Activated CD4-positive, alpha-beta memory T cell treated with anti-CD3 and anti-CD28 coated beads, Interleukin-2, amount 10 ng/mL, durations not matched to agents 7 days and 5 days (primary cell): ENCODE measurements at places on chromosomes 5 and 9.

DNA sequence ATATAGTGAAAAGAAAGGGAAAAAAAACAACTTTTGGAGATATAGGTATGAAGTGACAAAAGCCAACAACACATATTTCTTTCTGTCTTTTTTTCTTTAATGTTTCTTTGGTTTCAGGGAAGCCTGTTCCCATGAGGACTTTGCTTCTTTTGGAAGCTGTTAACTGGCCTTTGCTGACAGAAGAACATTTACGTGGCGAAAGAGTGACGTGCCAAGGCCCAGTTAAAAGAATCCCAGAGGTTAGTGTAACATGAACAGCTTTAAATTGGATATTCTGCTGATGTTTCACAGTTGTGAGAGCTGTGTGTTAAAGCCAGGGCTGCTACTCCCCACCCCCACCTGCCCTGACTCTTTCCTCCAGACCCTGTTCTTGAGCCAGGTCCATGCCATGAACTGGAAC is 275.9 kb downstream of the CRB2 start:
- no peak for DNase-seq

- DNase-seq = no peak
These were observed 34.0 kb downstream of the RASGEF1C start for GRCh38 chr5:180175015-180175431.

- no peak for DNase-seq
These were observed 19.3 kb upstream of the PPP2CA start for GRCh38 chr5:134245101-134245604.

DNA sequence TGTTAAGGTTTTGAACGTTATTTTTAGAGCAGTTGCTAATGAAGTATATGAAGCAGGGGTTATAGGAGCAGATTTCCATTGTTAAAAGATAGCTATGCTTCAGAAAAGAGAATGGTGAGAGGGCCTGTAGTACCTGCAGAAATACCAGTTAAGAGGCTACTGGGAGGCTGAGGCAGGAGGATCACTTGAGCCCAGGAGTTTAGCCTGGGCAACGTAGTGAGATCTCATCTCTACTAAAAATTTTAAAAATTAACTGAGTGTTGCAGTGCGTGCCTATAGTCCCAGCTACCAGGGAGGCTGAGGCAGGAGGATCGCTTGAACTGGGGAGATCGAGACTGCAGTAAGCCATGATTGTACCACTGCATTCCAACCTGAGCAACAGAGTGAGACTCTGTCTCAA is 148.8 kb downstream of the ZCCHC7 start:
- no peak for DNase-seq

DNA sequence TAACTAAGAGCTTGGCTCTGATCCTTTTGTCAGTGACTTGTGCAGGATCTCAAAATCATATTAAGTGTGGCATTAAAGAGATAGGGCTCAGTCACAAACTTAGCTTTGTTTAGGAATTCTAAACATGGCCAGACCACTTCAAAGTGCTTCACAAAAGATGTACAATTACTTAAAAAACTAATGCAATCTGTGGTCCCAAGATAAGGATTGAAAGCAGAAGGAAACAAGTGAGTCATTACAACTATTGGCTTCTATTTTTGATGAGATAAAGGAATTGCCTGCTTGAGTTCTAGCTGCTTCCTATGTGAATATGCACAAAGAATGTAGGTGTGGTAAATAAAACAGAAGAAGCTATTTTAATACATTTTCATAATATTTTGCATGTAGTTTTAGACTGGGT is 44.9 kb upstream of the SLC12A2 start:
- DNase-seq = no peak

DNA sequence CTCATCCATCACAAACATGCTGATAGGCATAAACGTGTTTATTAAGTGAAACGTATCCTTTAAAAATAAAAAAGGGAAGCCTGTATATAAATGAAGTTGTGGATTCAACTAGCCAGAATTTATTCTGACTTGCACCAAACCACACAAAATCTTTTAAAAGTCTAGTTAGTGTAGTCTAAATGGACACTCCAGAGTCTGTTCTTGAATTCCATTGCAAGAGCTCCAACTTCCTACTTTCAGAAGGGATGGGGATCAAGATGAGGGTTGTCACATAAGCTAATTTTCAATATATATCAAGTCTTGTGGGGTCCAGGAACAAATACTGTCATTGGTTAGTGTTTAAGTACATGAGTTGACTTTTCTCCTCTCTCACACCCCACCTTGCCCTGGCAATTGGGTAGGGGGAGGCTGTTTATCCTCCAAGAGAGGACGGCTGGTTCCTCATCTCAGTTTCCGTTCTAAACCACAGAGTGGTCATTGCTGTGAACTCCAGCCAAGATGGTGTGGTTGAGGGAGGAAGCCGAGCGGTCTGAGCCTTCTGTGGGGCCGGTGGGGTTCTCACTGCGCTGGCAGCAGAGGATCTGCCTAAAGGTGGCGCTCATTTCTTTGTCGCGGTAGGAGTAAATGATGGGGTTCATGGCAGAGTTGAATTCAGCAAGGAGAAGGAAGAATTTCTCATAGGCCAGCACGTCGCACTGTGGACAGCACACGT is 163.2 kb downstream of the LPAR1 start:
- no peak for DNase-seq

GRCh38 chr5:103174147-103174546 is 54.0 kb downstream of the PPIP5K2 start:
- no peak for DNase-seq

DNA sequence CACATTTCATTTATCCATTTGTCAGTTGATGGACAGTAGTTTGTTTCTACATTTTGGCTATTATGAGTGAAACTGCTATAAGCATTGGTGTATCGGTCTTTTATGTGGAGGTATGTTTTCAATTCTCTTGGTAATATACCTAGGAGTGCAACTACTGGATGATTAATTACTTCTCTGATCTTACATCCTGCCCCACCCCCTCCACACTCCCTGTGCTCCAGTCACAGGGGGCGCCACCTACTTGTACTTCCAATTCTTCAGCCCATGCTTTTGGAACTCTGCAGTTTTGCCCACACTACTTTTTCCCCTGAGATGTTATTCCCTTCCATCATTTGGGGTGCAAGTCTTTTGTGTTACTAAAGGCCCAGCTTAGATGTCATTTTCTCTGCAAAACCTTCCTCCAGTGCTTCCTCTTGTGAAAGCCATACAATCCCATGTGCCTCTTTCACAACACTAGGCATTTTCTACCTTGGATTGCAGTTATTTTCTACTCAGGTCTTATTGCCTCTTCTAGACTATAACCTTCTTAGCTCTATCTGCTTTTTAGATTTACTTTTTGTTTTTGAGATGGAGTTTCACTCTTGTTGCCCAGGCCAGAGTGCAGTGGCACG is 42.1 kb downstream of the SEC61B start:
- no peak for DNase-seq

DNA sequence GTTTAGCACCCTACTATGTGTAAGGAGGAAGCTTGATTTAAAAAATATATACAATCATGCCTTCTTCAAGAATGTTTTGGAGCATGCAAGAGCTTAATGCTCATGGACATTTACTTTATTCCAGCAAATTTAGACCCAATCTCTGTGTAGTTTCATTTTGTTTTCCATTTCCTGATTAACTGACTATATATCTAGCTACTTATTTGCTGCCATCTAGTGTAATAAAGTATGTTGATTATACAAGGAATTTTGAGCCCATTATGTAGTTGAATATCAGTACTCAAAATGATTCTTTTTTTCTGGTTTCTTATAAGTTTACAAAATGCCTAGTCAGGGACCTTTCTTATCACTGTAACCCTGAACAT is 100.0 kb upstream of the CCDC152 start:
- no peak for DNase-seq

GRCh38 chr5:172093559-172093958 is 87.1 kb upstream of the FBXW11 start:
- no peak for DNase-seq

- no peak for DNase-seq
These were observed 69.6 kb downstream of the SMIM23 start for GRCh38 chr5:171855265-171855664.

- DNase-seq = no peak
These were observed 9.6 kb upstream of the PUM3 start for GRCh38 chr9:2853517-2853916.

DNA sequence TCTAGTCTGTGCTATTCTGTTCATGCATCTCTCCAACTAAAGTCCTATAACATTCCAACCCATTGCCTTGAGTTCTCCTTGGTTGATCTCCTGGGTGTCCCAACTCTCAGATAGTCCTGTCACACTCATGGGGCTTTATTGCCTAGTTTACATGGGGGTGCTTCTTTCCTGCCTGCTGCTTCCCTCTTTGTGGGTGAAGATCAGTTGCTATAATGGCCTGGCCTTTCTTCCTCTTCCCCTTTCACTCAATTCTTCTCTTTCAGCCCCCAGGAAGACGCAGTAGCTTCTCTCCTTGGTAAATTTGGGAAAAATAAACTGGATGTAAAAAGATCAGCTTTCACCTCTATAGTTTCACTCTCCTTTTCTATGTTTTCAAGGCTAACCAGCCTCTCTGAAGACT is 66.5 kb downstream of the PTCD2 start:
- no peak for DNase-seq

- no peak for DNase-seq
These were observed 378.6 kb upstream of the KLF4 start for GRCh38 chr9:107868186-107868585.

DNA sequence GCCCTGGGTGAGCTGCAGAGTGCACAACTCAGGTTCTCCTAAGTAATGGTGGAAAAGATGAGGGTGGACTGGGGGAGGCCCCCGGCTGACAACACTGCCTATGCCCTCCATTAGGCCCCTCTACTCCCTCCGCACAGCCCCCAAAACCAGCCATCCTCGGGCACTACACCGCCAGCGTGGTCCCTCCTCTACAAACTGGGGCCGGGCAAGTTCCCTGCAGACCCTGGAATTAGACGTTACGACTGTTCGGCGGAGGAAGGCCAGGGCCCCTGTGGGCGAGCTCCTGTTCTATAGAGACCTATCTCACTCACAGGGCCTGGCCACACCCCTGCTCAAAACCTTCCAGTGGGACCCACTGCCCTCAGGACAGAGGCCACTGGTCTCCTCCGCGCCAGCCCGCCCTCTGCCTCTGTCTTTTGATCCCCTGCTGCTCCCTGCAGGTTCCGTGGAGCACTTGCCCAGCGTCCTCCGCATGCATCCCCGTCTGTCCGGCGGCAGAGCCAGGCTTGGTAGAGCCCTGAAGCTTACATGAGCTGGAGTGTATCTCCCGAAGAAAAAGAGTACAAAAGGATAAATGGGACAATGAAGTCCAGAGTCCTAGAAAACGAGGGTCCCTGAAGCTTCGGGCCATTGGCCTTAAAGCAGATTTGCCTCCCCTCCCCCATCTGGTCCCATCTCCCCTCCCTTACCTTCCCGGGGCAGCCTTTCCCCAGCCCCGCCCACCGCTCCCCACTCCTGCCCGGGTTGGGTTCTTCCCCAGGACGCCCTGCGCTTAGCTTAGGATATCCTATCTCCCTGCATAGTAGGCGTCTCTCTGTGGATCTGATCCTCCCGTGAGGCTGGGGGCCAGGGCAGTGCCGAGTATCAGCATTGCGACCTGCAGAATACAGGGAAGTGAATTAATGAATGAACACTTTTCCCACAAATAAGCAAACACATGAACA is 71.3 kb downstream of the HRH2 start:
- DNase-seq = no peak

DNA sequence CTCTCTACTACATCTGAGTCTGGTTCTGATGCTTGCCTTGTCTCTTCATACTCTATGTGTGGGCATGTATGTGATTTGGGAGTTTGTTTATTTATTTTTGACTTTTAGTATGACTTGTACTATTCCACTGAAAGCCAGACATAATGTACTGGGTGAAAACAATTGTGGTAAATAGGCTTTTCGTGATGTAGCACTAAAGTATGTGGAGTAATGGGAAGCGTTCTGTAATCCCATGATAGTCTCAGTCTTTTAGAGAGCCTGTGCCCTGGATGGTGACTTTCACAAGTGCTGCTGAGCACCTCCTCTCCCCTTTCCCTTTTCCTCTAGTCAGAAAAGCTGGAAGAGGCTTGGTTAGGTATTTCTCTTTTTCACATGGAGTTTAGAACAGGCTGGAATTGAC is 85.8 kb upstream of the S1PR3 start:
- DNase-seq = no peak

GRCh38 chr5:132099905-132100304 is 26.3 kb downstream of the CSF2 start:
- no peak for DNase-seq

DNA sequence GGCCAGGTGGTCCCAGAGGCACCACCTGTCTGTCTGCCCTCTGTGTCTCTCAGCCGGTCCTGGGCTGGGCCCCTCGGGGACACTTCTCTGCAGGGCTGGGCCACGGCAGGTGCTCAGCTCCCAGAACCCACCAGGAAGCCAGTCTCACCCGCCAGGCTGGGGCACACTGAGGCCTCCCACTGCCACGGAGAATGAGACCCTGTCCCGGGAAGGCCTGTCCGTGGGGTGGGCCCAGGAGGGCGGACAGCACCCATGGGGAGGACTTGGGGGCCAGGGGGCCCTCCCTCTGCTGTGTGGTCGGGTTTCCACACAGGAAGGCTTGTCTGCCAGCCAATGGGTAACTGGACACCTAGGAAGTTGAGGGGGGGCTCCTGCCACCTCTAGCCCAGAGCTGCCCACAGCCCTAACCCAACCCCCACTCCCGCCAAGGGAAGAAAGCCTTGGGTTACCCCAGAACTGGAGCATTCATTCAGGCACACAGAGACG is 4.1 kb upstream of the TUBB4B start:
- DNase-seq = no peak

DNA sequence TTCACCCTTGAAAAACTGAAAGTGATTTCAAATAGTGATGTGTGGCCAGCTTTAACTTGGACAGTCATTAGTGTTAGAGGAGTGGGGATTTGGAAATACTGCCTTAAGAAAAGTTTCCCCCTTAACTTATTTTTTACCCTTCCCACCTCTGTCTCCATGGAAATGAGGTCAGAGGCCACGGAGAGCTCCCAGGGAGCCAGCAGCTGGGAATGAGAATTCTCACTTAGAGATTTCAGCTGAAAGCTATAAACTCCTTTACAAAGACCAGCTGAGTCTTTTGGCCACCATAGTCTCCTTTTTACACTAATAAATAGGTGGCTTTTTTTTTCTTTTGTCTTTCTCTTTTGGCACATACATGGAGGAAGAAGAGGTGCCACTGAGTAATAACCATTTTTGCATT is 45.7 kb upstream of the PIK3R1 start:
- no peak for DNase-seq

- no peak for DNase-seq
These were observed 9.4 kb upstream of the GRAMD2B start for GRCh38 chr5:126413856-126414255.

DNA sequence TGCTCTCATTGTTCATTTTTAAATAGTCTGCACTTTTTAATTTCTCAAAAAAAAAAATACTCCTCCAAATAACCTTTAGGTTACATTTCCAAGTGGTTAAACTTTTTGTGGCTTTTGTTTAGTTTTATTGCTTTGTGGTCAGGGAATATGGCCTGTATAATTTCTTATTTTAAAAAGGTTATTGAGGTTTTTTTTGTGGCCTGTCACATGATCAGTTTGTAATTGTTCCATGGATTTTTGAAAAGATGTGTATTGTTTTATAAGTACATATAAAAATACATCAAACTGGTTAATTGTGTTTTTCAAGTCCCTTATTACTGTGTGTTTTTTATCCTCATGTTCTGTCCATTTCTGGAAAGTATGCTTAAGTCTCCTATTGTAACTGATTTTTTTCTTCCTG is 64.0 kb downstream of the ZNF618 start:
- no peak for DNase-seq
